ENCODE measurements at places on chromosomes 16 and 17.

DNA sequence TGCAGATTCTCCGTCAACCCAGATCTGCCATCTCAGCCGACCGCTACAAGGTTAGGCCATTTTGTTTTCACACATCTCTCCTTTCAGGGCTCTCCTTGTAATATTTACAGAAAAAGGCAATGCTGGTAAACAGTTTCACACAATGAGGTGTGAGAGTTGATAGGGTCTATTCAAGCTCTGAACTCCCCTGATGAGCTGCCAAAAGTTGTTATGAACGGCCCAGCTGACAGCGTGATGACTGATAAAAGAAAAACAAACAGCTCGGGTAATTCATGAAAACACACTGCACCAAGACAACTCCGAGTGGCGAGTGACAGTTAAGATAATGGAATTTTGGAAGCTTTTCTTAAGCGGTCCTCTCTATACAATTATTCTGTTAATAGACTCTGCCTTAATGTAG lies 68.1 kb upstream of the IRX5 start:
- DNase-seq = no peak

- no peak for DNase-seq
Observed at GRCh38 chr17:6046931-6047330, 23.2 kb upstream of the WSCD1 start.

- no peak for DNase-seq
Observed at GRCh38 chr16:57360321-57360935, 1.8 kb downstream of the CCL22 start.

DNA sequence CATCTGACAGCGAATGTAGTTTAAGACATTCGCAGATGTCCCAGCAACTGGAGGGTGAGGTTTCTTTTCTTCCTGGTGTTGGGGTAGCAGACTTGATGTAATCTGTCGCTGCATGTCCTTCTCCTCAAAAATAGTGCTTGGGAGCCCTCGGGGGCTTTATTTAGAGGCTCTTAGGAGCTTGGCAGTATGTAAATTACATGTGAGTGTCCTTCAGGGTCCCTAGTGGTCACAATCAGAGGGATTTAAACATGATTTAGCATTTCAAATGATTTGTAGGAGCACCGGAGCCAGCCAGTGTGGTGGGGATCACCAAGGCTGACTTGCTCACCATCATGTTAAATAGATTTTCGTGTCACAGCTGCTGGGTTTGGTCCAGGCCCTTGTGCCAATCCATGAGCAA lies 8.8 kb upstream of the SALL1 start:
- DNase-seq = no peak

DNA sequence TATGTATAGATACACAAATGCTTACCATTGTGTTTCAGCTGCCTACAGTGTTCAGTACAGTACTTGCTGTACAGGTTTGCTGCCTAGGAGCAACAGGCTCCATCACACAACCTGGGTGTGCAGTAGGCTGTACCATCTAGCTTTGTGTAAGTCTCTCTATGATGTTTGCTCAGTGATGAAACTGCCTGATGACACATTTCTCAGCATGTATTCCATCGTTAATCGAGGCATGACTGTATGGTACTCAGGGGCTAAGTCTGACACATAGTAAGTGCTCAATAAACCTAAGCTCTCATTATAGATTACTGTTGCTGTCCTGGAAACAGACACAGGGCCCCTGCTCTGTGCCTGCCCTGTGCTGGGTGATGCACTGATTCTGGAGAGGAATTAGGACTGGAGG lies 18.1 kb downstream of the KCNJ12 start:
- no peak for DNase-seq

GRCh38 chr17:80882323-80882722 lies 109.3 kb upstream of the CHMP6 start:
- DNase-seq = no peak

DNA sequence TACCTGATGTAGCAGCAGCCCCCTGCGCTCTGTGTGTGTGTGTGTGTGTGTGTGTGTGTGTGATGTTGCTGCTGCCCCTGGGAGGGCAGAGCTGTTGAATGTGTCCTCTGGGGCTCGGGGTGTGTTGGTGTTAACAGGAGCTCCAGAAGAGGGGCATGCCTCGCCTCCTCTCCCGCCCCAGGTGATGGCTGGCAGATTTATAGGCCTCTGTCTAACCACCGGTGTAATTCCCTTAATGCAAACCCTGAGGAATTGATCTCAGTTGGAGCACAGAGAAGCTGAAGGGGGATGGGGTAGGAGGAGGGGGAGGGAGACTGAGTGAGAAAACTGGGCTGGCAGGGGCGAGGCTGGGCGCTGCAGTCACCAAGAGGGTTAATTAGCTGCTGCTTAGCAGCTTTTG lies 10.0 kb downstream of the CACNA1G start:
- DNase-seq = no peak

GRCh38 chr17:40963838-40964237 lies 2.9 kb downstream of the KRT39 start:
- peak; percentile 34 for DNase-seq

DNA sequence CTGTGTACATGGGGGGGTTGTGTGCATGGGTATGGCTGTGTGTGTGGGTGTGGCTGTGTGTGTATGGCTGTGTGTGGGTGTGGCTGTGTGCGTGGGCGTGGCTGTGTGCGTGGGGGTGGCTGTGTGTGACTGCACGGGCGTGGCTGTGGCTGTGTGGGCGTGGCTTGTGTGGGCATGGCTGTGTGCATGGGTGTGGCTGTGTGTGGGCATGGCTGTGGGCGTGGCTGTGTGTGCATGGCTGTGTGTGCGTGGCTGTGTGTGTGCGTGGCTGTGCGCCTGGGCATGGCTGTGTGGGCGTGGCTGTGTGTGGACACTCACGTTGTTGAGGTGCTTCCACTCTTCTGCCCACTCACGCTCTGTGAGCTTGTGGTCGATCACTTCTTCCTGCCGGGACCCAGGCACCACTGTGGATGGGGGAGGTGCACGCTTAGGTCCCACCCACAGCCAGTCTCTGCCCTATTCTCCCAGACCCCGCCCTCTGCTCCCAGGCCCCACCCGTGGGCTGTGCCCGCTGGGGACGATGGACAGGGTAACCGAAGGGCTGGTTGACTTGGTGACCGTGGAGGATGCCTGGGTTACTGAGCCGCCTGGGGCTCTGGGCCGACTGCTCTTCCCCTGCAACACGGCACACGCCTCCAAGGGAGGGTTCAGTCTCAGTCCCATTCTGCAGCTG lies 16.0 kb upstream of the PABPN1L start:
- DNase-seq = no peak

GRCh38 chr17:72518753-72519597 lies 398.2 kb downstream of the SOX9 start:
- DNase-seq = no peak

GRCh38 chr16:84726079-84726668 lies 26.4 kb downstream of the USP10 start:
- DNase-seq = peak; percentile 86

DNA sequence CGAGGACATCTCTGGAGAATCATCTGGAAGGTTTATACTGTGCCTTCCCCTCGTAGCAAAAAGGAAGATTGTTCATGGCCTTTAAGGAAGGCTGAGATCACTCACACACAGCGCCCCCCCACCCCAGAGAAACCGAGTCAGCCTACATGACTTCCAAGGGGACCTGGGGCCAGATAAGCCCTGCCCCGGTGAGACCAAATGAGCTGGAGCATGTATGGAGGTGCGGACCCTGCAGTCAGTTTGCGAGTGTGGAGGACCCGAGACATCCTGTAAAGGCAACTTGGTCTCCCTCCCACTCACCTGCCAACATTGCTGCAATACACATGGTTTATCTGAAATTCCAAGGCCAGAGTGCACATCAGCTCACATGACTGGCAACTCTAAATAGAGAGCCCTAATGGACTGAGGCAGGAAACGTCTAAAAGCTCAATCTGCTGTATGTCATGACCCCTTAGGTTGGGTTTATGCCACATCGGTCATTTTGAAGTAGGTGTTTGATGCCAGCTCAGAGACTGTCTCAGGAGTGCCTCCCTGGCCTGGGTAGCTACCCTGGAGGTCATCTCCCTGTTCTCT lies 233.6 kb downstream of the CPPED1 start:
- no peak for DNase-seq

DNA sequence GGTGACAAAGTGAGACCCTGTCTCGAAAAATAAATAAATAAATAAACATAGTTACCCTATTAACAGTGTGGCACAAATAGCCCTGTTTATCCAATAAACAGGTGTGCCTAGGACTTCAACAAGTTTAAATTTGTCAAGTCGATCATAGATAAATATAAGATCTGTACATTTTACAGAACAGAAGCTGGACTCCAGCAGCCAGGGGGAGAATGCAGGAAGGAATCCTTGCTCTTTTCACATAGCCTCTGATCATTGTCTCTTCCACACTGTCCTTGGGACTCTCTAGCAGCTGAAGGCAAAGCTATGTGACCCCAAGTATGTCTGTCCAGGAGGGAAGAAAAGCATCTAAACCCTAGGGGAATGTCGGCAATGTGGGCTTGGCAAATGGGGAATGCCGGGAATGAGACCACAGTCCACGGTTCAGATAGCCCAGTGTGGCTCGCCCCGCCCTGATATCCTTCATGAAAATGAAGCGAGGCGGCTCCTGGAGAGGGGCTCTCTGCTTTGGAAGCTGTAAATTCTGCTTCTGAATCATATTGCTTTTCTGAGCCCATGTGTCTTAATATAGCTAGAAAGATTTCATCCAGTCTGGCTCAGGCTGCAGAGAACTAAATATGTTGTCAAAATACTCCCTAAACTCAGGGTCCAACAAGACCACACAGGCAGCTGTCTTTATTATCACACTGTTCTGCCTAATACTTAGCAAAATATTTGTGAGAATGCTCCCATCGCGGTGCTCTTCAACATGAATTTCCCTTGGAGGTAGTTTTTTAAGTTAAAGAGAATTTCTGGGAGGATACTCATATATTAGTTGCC lies 24.9 kb upstream of the GRB2 start:
- DNase-seq = no peak

DNA sequence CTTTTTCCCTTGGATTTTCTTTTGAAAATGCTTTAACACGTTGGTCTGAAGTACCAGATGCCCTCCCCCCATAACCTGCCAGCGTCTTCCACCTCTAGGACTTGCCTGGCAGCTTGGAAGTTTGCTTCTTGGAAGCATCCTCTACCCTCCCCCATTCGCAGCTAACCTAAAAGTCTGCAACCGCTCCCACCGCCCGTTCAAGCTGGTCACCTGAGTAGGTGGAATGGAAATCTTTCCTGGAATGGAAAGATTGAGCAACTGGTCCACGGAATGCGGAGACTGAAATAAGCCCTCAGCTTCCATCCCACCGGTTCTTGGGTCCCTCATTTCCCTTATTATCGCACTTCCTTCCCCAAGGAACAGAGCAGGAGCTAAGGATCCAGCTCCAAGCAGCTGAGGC lies 31.4 kb downstream of the HS3ST3B1 start:
- DNase-seq = no peak

GRCh38 chr17:4796552-4796920 lies 572 bp downstream of the PSMB6 start:
- DNase-seq = no peak

GRCh38 chr17:50807009-50807408 lies 28.4 kb upstream of the WFIKKN2 start:
- DNase-seq = no peak

GRCh38 chr17:49873926-49874325 lies 26.1 kb upstream of the TAC4 start:
- no peak for DNase-seq

- DNase-seq = no peak
Observed at GRCh38 chr17:31597646-31598398, 206.3 kb downstream of the RAB11FIP4 start.

GRCh38 chr16:87297918-87298631 lies 19.1 kb downstream of the C16orf95 start:
- DNase-seq = peak; percentile 54

GRCh38 chr16:75308011-75308410 lies 56.6 kb upstream of the BCAR1 start:
- no peak for DNase-seq

DNA sequence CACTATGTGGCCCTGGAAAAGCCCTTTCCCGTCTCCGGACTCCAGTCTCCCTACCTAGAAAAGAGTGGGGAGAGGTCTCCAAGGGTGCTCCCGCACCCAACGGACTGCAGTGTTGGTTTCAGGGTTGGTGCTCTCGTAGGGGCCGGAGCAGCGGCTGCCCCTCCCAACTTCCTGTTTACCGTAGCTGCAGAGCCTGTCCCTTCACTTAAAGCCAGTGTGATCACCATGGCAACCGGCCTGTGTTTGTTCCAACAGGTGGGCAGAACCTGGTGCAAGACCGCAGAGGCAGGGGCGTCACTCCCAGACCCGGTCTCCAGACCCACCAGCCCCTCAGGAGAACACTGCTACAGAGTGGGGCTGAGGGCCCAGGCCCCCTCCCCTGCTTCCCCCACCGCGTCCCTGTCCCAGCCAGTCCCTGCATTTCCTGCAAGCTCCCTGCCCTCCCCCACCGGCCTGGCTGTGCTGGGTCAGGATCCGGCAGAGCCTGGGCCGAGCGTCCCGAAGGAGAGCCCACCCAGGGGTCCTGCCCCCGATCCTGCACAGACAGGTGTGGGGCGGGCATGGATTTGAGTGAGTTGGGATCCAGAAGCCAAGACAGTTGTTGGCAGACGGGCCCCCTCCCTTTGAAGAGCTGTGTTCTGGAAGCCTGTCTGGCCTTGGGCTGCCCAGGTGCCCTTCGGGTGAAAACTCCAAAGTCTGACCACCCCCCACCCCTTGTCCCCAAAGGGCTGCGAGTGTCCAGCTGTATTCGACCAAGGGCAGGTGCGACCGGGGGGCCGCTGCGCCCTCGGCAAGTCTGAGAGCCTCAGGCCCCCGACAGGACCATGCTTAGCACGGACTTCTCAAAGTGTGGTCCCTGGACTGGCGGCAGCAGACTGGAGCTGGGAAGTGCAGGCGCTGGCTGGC lies 1.5 kb upstream of the BAIAP3 start:
- no peak for DNase-seq

- no peak for DNase-seq
Observed at GRCh38 chr17:81044764-81045589, 10.0 kb downstream of the BAIAP2 start.

DNA sequence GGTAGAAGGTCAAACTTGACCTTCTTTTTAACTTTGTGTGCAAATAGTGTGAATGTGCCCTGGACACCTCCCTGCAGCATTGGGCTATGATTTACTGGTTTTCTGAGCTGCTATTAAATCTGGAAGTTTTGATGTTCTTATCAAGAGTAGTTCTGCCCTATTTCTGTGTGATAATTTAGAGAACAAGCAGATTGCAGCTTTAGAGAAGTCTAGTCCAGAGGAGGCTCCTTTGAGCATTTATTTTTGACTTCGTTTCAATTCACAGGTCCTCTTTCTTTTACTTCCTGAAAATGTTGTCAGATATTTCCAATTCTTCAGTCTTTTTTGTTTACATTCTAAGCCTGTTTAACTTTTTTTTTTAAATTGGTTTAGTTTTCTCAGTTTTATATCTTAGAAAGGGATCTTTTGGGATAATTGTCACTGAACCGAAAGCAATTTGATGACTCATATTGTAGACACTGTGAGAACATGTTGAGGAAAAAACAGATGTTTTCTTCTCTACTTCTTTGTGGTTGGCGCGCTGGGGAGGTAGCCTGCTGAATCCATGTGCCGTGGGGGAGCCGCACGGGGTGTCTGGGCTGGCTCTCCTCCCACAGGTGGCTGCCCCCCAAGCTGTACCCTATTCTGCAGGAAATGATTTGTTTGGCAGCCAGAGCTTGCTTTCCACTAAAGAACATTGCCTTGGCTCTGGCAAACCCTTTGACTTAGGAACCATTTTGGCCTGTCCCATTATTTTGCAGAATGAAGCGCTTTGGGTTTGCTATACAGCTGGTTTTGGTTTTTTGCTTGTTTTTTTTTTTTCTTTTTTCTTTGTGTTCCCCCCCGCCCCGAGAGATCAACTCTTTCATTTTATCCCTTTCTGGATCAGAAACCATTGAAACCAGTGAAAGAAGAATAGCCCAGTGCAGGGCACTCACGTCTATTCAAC lies 53.4 kb downstream of the MFSD11 start:
- peak; percentile 19 for DNase-seq

GRCh38 chr17:2656283-2656682 lies 55.3 kb downstream of the CLUH start:
- DNase-seq = no peak

GRCh38 chr17:54948380-54948779 lies 20.1 kb downstream of the COX11 start:
- peak; percentile 80 for DNase-seq
